ENCODE measurements at places on chromosomes 3 and 15. TPM values are rescaled to one million over a fixed set of nuclear protein-coding genes. Genes with fewer than 3 reads are reported as not detected.
A peak's percentile ranks its signal among the peaks of the same experiment; 100 is the strongest.

- no peak for DNase-seq
Measured at GRCh38 chr3:42996021-42996420, 16.9 kb downstream of the GASK1A start.

The NUP210 gene
- 69.8 TPM for total RNA-seq

GRCh38 chr3:142723968-142724681 is at the start of gene TRPC1:
TSS of gene TRPC1 (plus strand) at chr3:142724034. CDS start at chr3:142724560, 526 bp downstream.
- peak; percentile 82 for DNase-seq

DNA sequence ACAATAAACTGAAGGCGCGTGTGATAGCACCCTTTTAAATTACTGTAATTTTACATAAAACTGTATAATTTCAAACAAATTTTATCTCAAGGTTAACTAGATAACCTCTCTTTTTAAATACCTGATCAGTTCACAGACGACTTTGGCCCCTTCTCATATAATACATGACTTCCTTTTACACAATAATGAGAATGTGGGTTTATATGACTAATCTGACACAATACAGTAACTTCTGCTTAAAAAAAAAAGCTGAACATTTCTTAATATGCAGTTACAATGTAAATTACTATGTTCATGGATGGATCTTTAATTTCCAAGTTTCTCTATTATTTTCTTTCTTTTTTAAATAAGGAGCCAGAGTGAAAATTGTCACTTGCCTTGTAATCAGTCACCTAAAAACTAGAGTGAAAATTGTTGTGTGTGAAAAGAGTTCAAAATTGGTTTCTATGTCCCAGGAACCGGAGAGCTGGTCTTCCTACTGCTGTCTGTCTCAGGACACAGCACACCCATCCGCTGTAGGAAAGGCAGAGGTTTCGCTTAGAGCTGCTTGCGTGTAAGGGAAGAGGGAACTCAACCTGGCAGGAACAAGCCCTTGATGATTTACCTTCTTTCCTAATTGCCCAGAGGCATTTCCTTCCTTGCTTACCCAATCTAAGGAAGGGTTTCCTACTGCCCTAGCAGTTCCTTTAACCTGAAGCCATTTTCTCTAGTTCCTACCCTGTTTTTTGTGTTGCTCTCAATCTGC is 33.3 kb downstream of the PLD1 start:
- no peak for DNase-seq

DNA sequence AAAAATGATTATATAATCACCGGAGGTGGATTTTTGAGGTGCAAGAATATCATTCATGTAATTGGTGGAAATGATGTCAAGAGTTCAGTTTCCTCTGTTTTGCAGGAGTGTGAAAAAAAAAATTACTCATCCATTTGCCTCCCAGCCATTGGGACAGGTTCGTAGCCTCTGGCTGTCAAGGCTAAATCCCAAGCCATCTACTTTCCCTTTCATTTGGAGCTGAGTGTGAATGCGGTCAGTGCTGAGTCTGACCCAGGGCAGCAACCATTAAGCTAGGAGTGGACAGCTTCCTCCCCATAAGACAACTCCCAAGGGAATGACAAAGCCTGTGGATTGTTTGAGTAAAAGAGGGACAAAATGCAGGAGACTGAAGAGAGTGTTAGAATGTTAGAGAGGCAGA is 33.6 kb downstream of the PARP14 start:
- DNase-seq, result no peak

DNA sequence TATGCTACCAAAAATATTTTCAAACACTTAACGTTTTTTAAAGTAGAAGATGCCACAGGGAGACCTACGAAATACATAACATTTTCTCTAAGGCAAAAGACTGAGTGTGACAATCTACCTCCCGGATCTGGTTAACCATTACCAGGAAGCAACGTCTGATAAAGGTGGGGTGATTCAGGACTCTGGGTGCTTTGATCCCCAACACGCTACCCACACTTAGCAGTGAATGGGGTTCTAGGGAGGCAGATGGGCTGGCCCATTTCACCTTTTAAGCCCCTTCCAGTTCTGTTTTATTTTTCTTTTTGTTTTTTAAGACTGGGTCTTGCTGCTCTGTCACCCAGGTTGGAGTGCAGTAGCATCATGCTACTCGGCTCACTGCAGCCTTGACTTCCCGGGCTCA is 39.5 kb downstream of the EIF4E3 start:
- DNase-seq, result no peak

- no peak for DNase-seq
Measured at GRCh38 chr3:156298014-156298413, 177.6 kb downstream of the KCNAB1 start.

The RASGRP1 gene
- 2.7 TPM for total RNA-seq

- no peak for DNase-seq
Measured at GRCh38 chr15:66592505-66593218, 26.9 kb upstream of the LCTL start.

The GOLGA6A gene
- 6.0 TPM for total RNA-seq

GRCh38 chr3:135688003-135688402 is 277.5 kb upstream of the PPP2R3A start:
- no peak for DNase-seq

DNA sequence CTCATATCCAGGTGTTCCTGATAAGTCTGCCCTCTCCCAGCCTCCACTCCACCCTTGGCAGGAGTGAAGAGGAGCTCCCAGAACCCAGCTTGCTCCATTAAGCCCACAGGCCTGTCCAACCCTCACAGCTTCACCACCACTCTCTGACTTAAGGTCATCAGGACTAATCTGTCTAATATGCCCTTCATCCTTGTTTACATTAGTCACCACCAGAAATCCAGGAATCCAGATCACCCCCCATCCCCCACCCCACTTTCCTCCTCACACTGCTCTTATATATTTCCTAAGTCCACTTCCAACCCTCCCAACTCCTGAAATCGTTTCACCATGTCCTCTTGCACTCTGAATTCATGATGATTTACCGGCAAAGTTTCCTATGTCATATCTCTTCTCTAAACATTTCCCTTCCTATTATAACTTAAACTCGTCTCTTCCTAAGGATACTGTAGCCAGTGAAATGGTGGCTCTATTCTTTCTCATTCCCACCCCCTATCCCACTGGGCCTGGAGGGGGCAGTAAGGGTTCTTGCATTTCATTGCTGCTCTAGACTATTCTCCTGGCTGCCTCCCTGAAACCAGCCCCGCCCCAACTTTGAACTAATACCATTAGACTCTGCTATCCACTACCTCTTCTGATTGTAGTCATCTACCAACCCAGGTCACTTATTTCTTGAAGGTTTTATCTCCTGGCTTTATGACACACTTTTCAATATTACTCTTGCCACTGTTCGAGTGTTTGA is 43.4 kb downstream of the PPP2R3A start:
- peak; percentile 18 for DNase-seq

GRCh38 chr15:22265970-22266369 is 185.6 kb downstream of the OR4M2 start:
- no peak for DNase-seq

GRCh38 chr3:195443391-195443989 is 670 bp upstream of the ACAP2 start:
- DNase-seq, result no peak

DNA sequence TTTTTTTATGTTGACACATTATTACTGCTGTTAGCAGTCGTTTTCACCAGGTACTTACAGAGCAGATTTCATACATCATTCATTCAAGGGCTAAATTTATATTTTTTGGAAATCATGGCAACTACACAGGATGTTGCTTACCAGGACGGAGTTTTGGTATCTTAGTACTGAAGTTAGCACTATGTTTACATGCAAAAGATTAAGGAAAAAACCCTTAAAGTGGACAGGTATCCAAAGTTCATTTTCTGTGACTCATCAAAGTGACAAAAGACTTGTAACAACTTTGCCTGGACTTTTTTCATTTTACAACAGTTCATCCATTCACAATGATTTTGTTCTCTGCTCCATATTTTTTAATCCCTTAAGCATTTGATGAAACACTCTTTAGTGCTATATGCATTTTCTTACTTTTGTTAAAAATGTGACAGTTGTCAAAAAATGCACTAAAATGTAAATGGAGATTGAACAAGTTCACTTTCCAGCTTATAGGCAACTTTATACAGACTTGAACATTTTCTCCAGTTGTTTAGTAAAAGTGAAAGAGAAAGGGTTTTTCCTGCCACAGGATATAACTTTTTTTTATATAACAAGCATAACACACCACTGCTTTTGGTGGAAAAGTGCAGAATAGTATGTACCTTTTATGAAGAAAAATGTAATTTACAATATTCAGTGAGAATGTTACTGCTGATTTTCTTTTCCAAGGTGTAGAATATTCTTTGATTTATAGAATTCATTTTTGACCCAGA is 104.1 kb downstream of the STT3B start:
- no peak for DNase-seq

DNA sequence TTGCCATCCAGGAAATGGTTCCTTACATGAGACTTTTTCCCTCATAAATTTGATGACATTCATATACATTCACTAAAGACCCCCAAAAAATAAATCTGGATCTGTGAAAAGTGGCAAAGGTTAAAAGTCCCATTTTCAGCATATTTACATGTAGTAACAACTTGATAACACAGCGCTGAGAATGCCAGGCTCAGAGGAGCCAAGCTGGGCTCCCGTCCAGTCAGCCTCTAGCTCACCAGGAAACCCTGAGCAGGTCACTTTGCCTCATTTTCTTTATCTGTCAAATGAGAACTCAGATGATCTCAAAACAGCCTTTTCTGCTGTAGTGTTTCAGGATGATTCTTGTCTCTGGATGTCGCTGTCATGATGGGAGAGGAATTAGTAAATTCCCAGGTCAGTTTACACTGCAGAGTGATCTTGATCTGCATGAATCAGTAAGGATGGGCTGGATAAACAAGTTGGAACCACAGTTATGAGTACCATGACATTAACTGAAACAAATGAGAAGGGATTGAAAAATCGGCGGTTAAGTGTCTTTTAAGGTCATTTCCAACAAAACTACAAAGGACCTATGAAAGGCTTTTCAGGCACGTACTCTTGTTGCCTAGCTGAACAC is 82.8 kb downstream of the PPARG start:
- DNase-seq, result no peak

DNA sequence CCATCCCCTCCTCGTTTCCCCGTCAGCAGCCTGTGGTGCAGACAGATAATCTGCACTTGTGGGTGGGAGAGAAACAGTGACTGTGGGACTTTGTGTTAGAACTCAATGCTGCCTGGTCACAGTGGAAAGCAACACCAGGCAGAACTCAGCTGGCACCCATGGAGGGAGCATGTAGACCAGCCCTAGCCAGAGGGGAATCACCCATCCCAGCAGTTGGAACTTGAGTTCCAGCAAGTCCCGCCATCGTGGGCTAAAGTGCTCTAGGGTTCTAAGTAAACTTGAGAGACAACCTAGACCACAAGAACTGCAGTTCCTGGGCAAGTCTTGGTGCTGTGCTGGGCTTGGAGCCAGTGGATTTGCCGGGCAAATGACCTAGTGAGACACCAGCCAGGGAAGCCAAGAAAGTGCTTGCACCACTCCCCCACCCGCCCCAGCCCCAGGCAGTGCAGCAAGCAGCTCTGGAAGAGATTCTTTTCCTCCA is 24.4 kb downstream of the ISG20 start:
- no peak for DNase-seq

GRCh38 chr3:54046641-54047214 is 75.6 kb upstream of the CACNA2D3 start:
- DNase-seq, result no peak

DNA sequence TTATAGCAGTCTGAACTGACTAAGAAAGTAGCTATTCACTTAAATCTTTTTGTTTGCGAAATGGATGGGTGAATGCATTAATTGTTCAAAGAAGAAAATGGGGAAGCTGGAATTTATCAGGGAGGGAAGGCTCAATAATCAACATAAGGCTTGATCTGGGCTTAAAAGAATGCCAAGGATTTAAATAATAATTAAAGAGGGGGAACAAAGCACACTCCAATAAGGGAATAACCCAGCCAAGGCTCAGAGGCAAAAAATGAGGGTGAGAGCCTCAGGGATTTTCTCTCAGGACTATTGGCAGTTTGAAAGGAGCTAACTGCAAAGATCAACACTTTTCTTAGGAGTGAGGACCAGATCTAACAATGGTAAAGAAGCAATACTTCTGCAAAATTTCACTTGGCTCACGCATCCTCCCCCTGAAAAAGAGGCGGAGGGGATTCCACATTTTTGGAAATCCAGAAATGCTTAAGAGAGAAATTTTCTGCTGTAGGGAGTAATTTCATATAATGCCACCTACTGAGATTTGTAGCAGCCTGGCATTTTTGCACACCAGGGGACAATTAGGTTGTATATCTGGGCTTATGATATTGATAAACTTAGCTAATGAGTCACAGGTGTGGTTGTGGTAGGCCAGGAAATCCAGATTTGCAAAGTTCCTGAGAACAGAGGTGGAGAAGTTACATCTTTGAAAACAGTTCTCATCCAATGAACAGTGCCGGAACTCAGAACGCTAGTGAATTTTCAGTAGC is 405.1 kb downstream of the TUSC7 start:
- DNase-seq, result no peak

The LIPH gene
- total RNA-seq, result 0.27 TPM

The TERC gene
- total RNA-seq, result 48.5 TPM

- DNase-seq, result no peak
Measured at GRCh38 chr3:193210618-193211017, 30.4 kb upstream of the PLAAT1 start.

The CERS3 gene
- total RNA-seq, result 1.5 TPM

DNA sequence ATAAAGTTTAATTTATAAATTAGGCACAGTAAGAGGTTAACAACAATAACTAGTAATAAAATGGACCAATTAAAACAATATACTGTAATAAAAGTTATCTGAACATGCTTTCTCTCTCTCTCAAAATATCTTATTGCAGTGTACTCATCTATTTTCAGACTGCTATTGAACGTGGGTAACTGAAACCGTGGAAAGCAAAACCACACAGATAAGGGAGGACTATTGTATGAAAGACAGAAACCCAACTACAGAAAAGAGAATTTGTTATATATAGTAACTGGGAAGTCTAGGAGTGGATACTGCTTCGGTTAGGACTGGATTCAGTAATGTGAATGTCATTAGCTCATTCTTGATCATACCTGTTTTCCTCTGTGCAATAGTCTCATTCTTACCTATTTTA is 119.3 kb upstream of the DAZL start:
- DNase-seq, result no peak

DNA sequence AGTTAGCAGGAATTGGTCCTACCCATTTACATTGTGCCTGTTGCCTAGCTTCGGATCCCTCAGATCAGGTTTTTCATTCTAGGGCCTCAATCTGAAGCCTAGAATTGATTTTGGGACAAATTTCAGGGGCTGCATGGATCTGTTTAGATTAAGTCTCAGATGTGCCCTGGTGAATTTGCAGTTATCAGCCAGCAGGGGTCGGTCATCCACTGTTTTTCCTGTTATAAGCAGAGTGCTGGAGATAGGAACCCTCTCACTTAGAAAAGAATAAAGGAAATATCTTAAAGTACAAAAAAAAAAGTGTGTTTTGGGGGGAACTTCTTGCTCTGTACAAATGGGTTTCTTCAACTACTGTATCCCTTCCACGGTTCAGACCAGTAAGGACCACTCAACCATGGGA is 212.5 kb downstream of the BCHE start:
- no peak for DNase-seq

The GOLGA6L7 gene
- not detected for total RNA-seq

DNA sequence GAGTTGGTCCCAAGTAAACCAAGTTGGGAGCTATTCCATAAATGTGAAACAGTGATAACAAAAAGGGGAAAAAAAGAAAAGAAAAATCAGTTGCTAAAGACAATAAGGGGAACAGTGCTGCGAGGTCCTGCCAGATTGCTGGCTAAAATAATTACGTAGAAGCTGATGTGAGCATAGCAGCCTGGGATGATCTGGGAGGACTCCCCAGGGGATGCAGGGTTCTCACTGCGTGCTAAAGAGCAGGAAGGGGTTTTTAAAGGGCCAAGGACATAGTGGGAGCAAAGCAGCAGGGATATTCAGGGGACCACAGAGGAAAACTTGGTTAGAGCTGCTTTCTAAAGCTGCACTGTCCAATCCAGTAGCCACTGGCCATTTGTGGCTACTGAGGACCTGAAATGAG is 133.0 kb upstream of the UMPS start:
- no peak for DNase-seq
